ENCODE measurements at places on chromosomes 4 and X.

DNA sequence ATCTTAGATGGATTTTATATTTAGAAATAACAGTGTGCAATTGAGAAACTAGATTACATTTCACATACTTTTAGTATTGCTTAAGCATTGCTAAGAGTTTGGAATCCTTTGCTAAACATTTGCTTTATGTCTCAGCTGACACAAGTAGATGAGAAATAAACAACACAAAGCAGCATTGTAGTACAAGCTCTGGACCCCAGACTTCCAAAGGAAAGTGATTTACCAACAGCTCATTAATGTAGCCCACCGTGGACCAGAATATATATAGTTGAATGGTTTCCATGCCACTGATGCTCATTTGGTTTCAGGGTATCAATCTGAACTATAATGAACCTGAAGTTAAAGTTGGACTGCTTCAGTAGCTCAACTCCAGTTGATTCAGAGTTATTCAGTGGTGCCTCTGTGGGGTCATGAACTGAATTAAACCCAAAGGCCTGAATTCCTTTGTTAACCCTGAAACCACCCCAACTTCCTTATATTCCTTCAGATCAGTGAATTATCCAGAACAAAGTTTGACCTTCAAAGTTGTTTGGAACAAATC is 132.1 kb upstream of the NEIL3 start:
- no peak for DNase-seq

DNA sequence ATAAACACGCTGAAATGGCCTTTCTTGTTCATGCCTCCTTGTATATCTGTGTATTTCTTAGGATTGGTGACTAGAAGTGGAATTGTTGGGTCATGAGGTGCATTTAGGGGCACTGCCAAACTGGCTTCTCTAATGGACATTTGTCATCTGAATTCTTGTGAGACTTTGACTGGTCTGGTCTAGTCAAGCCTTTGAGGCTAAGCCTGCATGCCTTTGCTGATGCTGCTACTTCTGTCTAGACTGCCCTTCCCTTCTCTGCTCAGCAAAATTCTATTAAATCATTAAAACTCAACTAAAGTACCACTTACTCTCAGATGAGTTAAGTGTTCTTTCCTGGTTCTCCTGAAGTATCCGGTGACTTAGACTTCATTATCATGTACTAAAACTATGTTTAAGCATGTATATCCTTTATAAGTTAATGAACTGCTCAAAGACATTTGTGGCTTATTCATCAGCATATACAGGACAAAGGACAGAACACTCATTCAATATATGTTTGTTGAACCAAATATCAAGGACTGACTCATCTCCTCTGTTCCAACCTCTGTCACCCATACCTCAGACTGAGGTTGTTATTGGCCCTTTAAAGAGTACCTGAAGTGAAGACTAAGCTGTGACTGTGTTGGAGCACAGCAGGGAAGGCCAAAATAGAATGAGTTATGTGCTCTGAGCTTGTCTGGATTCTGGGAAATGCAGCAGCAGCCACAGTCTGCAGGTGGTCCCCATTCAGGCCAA is 9.0 kb downstream of the TCEAL1 start:
- no peak for DNase-seq

GRCh38 chr4:181684310-181684709 is 558.9 kb upstream of the TENM3 start:
- no peak for DNase-seq

DNA sequence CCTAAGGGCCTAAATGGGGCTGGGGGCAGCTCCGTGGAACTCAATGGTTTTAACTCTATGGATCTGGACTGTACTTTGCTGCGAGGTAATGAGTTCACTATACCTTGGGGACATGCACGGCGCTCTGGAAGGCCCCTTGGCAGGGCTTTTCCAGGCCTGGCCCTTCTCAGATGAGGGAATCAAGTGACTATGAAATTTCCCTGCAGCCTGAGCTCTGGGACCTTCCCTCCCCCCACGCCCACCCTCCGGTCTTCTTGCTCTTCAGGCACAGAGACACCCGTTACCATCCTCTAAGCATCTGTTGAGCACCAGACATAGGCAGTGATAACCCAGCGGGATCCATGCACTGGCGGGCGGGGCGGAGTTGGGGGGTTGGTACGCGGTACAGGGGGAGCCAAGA is 109.2 kb downstream of the PSAPL1 start:
- DNase-seq: no peak

- DNase-seq: no peak
These were observed 9.9 kb downstream of the MED12 start for GRCh38 chrX:71128166-71128833.

DNA sequence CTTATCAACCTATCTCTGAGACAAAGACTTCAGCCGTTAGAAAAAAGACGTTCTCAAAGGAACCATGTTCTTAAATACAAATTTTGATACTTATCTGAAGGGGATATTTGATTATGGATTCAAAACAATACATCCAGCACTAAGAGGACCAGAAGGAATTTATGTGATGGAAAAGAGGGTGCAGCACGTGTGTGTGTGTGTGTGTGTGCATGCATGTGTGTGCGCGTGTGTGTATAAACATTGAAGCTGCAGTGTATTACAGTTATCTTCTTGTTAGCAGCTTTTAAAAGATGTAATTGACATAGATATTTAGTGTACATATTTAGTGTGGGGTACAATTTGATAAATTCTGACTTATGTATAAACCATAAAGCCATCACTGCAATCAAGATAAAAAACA is 44.9 kb downstream of the ANK2 start:
- DNase-seq: no peak

DNA sequence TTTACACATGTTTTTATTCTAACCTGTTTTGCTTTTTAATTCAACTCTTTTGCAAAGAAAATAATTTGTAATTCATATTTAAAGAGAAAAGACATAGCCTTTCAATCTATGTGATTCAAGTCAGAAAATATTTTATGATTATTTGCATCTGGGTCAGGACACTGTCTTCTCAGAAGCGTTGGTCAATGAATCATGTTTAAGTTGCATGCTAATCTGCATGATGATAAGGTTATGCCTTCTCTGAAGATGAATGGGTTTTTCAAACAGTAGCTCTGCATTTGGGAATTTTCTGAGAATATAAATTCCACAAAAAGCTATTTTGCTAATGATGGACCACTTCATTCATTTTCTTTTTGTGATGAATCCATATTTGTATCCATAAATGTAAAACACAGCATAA is 282.5 kb downstream of the TMA16 start:
- DNase-seq: no peak

DNA sequence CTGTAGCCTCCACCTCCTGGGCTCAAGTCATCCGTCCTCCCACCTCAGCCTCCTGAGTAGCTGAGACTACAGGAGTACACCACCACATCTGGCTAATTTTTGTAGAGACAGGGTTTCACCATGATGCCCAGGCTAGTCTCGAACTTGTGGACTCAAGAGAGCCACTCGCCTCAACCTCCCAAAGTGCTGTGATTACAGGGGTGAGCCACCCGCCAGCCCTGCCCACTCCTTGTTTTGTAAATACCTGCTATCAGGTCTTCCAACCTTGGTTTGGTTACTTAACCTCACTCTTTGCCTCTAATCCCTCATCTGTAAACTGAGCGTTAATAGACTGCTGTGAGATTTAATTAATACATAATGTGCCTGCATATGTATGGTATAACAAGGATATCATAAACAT is 803 bp downstream of the CNGA1 start:
- DNase-seq: no peak

DNA sequence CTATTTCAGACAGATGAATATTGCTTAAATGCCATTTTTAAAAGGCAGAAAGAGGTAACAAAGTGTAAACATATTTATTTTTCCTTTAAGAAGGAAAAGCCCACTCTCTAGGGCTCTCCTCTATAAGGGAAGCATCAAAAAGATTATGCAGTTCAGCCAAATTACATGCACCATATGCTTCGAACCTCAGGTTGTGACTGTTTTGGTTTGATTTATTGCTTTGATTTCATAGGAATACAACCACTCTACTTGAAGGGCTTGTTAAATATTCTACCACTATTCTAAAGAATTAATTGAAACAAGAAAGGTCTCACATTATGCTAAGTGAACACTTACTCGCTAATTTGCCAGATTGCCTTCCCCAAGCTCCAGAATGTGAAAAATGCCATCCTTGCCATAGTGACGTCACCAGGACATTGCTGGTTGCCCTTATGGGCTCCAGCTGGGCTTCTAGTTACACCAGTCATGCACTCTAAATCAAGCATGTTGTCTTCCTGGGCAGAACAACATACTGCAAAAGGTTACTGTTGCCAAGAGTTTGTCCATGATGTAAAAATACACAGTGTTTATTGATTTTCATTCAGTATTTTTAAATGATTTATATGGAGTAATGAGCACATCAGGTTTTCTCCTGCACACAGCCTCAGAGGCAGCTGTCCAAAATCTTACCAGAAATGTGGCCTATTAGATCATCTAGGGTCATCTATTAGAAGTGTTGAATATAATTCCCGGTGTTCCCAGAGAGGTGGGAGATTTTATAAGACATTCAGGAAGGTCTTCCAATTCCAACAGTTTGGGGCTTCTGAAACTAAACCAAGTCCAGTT is 164.4 kb upstream of the RAPGEF2 start:
- no peak for DNase-seq

- DNase-seq: no peak
These were observed 210.8 kb downstream of the SPOCK3 start for GRCh38 chr4:167023364-167023925.

GRCh38 chr4:74840936-74841509 is 46.7 kb upstream of the BTC start:
- peak; percentile 54 for DNase-seq

DNA sequence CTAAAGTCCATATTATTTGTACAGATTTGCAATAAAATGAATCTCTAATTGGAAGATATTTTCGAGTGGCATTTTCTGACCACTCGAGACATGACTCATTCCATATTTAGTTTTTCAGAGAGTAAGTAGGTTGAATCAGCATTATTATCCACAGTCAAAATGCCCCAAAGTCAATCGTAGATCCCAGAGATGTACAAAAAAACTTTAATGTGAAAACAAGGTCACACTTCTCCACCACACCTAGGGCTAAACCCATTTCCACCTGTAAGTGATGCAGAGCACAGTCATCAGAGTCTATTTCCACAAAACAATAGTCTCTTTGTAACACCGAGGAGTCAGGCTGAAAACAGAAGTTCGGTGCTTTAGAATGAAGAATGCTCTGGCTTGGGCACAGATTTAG is 117.1 kb upstream of the TENM3 start:
- no peak for DNase-seq

DNA sequence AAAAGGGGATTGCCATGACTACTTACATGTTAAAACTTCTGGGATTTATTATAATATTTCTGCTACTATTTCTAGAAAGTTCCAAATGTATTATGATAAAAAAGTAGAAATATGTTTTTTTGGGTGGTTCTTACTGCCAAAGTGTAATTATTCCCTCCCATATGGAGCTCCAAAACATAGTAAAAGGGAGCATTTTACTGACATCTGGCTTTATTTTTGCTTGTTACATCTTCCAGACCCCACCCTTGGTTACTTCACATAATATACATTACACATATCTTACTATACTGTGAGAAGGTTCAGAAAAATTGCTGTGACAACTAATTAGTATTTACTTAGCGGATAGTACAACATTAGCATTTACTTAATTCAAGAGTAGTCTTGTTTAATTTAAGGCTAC is 205.1 kb upstream of the TLL1 start:
- DNase-seq: no peak

GRCh38 chr4:54607067-54607466 is 50.7 kb upstream of the KIT start:
- no peak for DNase-seq

GRCh38 chr4:38606587-38606905 is 57.5 kb upstream of the KLF3 start:
- no peak for DNase-seq

DNA sequence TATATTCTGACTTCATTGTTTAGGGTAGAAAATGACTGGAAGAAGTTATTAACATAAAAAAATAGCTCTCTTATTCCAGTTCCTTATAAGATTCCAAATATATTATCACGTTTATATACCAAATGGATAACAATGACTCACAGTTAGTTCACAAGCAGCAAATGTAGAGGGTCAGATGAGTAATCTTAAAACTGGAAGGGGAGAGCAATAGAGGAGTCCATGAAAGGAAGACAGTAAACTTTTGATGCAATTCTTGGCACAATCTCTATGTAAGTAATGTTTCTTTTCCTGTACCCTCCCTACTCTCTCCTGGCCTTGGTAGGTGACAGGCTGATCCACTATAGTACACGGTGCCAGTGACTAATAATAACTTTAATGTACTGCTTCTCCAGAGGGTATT is 259.0 kb upstream of the TRPC5 start:
- no peak for DNase-seq

GRCh38 chr4:122604146-122604545 is 16.7 kb downstream of the IL21 start:
- DNase-seq: no peak

GRCh38 chr4:24519649-24520048 is 64.7 kb downstream of the DHX15 start:
- no peak for DNase-seq

DNA sequence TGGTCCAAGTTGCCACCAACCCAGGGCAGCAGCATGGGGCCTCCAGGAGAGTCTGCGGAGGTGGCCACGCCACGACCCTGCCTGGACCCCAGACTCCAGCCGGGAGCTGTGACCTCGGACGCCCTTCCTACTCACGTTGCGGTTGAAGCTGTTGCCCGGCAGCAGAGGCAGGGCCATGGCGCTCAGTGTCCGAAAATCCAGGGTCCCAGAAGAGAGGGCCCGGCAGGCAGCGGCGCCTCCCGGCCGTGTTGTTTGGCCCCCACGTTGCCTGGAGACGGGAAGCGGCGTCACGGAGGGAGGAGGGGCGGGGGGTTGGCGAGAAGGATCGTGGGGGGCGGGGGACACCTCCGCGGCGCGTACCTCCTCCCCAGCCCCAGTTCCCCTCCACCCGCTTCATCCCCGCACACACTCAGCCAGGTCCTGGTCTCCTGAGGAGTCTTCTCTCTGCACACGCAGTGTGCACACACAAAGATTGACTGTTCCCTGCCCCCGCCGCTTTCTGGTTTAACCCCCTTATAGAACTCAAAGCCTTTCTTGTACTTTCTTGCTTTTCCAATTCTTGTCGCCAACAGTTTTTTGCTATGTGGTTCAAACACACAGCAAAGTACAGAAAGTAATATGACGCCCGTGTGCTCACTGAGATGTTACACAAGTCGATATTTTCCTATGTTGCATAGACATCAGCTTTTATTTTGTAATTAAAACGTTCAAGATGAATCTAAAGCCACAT is at the start of gene EFHC2:
EFHC2 (minus strand) TSS at position 261 of the 730 bp plus-strand sequence; CDS start at position 177, 84 bp downstream.
- DNase-seq: peak; percentile 77

DNA sequence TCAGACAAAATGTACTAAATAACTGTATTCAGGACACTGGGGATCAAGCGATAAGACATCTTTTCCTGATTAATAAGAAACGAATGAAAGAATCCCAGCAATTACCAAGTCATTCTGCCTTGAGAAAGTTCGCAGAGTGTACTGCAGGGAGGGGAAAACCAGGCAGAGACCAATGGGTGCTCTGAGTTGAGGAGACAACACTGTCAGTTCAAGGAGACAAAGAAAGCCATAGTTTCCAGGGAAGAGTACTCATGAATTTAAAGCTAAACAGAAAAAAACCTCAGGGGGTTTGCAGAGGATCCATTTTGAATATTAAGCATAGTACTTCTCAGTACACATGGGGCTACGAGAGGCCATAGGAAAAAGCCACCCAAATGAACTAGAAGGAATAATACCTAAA is 573.0 kb downstream of the KCTD8 start:
- no peak for DNase-seq
